ENCODE measurements at places on chromosomes 3 and 15. TPM values are rescaled to one million over a fixed set of nuclear protein-coding genes. Genes with fewer than 3 reads are reported as not detected.

- H3K27me3 ChIP-seq: peaks cover 5% of the 10 kb centered on the region
- no peak overlapping the region for H3K27ac ChIP-seq
- peaks cover 4% of the 10 kb centered on the region for H3K36me3 ChIP-seq
- H3K4me3 ChIP-seq: no peak overlapping the region
Measured at GRCh38 chr15:51758645-51759044, 7.2 kb downstream of the TMOD2 start.

- peaks cover 19% of the 10 kb centered on the region for H3K27me3 ChIP-seq
- H3K4me1 ChIP-seq: no peaks in the 10 kb centered on the region
- no peak overlapping the region for H3K4me3 ChIP-seq
- no peak for DNase-seq
- no peak overlapping the region for H3K27ac ChIP-seq
Measured at GRCh38 chr3:45869638-45870037, 16.7 kb upstream of the CCR9 start.

GRCh38 chr15:100780208-100780800 is 99.3 kb upstream of the ALDH1A3 start:
- peaks cover 2% of the 10 kb centered on the region for H3K36me3 ChIP-seq
- no peak overlapping the region for H3K4me3 ChIP-seq
- no peak overlapping the region for H3K27ac ChIP-seq
- DNase-seq: no peak
- no peaks in the 10 kb centered on the region for H3K27me3 ChIP-seq

- no peak for DNase-seq
- no peaks in the 10 kb centered on the region for H3K27me3 ChIP-seq
- H3K27ac ChIP-seq: no peak overlapping the region
- peaks cover 2% of the 10 kb centered on the region for H3K36me3 ChIP-seq
- no peak overlapping the region for H3K4me3 ChIP-seq
- H3K4me1 ChIP-seq: peaks cover 65% of the 10 kb centered on the region
Measured at GRCh38 chr3:141389703-141390102, 21.4 kb downstream of the ZBTB38 start.

GRCh38 chr3:172814738-172815137 is 64.2 kb downstream of the ECT2 start:
- no peak for DNase-seq
- peaks cover 5% of the 10 kb centered on the region for H3K36me3 ChIP-seq
- no peaks in the 10 kb centered on the region for H3K4me1 ChIP-seq
- no peak overlapping the region for H3K4me3 ChIP-seq
- no peak overlapping the region for H3K27ac ChIP-seq
- H3K27me3 ChIP-seq: no peaks in the 10 kb centered on the region

DNA sequence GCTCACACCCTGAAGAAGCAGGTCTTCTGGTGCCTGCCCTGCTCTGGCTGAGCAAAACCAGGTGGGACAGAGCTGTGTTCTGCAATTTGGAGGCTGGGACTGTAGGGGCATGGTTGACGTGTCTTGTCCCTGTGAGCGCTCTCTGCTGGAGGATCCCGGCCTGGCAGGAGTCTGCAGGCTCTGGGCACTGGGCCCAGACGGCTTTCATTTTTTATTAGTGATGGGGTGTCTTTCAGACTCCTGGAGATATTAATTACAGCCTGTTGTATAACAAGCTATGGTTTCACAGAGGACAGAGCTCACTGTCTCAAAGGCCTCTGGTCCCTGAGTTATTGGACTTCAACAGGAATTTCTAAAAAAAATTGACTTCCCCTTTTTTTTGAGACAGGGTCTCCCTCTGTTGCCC is 29.5 kb upstream of the ZNF710 start:
- peaks cover 3% of the 10 kb centered on the region for H3K27me3 ChIP-seq
- DNase-seq: peak; percentile 65
- H3K4me3 ChIP-seq: no peak overlapping the region
- H3K36me3 ChIP-seq: no peaks in the 10 kb centered on the region

GRCh38 chr15:83565138-83565537 is 88.8 kb upstream of the ADAMTSL3 start:
- DNase-seq: no peak
- H3K27ac ChIP-seq: no peak overlapping the region
- H3K4me3 ChIP-seq: no peak overlapping the region
- H3K27me3 ChIP-seq: peaks cover 13% of the 10 kb centered on the region
- no peaks in the 10 kb centered on the region for H3K4me1 ChIP-seq
- no peaks in the 10 kb centered on the region for H3K36me3 ChIP-seq

- H3K27ac ChIP-seq: no peak overlapping the region
- H3K4me3 ChIP-seq: no peak overlapping the region
- no peaks in the 10 kb centered on the region for H3K36me3 ChIP-seq
Measured at GRCh38 chr3:58246148-58247047, 8.8 kb downstream of the ABHD6 start.

- DNase-seq: no peak
- peak overlapping the region; percentile 13 for H3K27ac ChIP-seq
- H3K4me3 ChIP-seq: no peak overlapping the region
Measured at GRCh38 chr15:74156678-74157411, 16.7 kb upstream of the ISLR start.

- no peak for DNase-seq
- no peak overlapping the region for H3K27ac ChIP-seq
- H3K27me3 ChIP-seq: no peaks in the 10 kb centered on the region
- peaks cover 31% of the 10 kb centered on the region for H3K4me1 ChIP-seq
Measured at GRCh38 chr3:116256843-116257485, 188.3 kb downstream of the LSAMP start.

DNA sequence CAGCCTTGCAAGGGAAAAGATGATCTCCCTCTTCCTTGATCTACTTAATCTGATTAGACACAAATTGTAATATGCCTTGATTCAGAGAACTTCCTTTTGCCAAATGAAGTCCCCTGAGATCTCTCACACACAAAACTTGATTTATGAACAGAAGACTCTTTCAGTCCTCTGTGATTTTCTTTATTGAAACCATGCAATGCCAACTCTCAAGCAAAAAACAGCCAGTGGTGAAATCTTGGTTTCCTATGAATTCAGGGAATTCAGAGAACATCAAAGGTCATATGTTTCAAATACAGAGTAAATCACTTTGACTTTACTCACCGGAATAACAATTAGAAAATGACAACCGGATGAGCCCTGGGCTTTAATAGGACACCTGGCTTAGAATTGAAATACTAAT is 211.7 kb downstream of the ABHD5 start:
- no peak overlapping the region for H3K27ac ChIP-seq
- H3K4me1 ChIP-seq: no peaks in the 10 kb centered on the region
- DNase-seq: no peak
- H3K4me3 ChIP-seq: no peak overlapping the region

- peaks cover 33% of the 10 kb centered on the region for H3K4me1 ChIP-seq
- H3K27ac ChIP-seq: peak overlapping the region; percentile 75
- H3K36me3 ChIP-seq: peaks cover 2% of the 10 kb centered on the region
- no peak overlapping the region for H3K4me3 ChIP-seq
Measured at GRCh38 chr3:150079029-150079739, 108.5 kb upstream of the PFN2 start.

DNA sequence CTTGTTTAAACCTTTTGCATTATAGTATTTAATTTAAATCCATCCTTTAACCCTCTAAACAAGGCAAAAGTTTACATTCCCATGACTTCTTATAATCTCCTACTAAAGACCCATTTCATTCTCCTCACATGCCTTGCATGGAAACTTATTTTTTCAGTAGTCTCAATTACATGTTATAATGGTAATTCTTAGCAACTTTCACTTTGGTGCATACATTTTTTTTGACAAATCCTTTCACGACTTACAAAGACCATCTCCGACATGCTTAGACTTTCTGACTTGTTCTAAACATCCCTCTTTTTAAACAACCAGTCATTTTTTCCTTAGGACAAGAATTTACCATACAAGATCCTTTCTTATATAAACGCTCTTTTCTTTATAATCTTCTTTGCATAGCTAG is 615.4 kb upstream of the GBE1 start:
- peaks cover 17% of the 10 kb centered on the region for H3K36me3 ChIP-seq
- no peak for DNase-seq
- no peaks in the 10 kb centered on the region for H3K4me1 ChIP-seq
- no peak overlapping the region for H3K27ac ChIP-seq

GRCh38 chr15:68618394-68618793 is 39.6 kb downstream of the CORO2B start:
- no peak overlapping the region for H3K4me3 ChIP-seq
- no peaks in the 10 kb centered on the region for H3K27me3 ChIP-seq
- H3K27ac ChIP-seq: no peak overlapping the region
- H3K4me1 ChIP-seq: peaks cover 75% of the 10 kb centered on the region

- H3K4me1 ChIP-seq: no peaks in the 10 kb centered on the region
- H3K27ac ChIP-seq: no peak overlapping the region
- H3K36me3 ChIP-seq: no peaks in the 10 kb centered on the region
- H3K27me3 ChIP-seq: no peaks in the 10 kb centered on the region
Measured at GRCh38 chr3:168865022-168865551, 769.4 kb upstream of the GOLIM4 start.

DNA sequence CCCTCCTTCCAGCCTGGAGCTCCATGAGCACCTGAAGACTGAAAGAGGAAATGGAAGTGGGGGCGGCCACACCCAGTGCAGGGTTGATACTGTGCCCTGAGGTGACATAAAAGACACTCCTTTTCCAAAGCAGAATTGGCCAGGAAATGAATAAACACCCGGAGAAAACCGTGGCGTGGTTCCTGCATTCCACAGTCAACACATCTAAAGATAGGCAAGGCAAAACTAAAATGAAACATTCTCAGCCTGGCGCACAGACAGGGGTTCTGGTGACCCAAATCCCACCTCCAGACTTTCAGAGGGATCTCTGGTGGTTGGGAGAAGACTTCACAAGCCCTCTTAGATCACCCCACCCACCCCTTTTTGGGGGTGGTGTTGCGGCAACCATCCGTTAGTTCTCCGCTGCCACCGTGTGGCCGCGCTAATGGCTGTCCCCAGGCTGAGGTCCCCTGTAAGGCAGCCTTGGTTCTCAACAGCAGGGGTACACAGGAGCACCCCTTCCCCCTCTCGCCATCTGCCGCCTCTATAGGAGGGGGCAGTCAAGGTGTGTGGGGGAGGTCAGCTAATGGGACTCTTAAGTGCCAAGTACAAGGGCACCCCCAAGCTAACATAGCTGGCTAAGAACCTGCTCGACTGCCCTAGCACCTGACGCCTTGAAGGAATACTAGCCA is 2.5 kb upstream of the MST1R start:
- H3K27me3 ChIP-seq: no peaks in the 10 kb centered on the region
- H3K4me3 ChIP-seq: no peak overlapping the region
- no peaks in the 10 kb centered on the region for H3K36me3 ChIP-seq
- peak; percentile 46 for DNase-seq

GRCh38 chr3:156776871-156777270 is 49.3 kb upstream of the LEKR1 start:
- H3K27me3 ChIP-seq: no peaks in the 10 kb centered on the region
- no peak overlapping the region for H3K27ac ChIP-seq
- no peak for DNase-seq
- no peak overlapping the region for H3K4me3 ChIP-seq

DNA sequence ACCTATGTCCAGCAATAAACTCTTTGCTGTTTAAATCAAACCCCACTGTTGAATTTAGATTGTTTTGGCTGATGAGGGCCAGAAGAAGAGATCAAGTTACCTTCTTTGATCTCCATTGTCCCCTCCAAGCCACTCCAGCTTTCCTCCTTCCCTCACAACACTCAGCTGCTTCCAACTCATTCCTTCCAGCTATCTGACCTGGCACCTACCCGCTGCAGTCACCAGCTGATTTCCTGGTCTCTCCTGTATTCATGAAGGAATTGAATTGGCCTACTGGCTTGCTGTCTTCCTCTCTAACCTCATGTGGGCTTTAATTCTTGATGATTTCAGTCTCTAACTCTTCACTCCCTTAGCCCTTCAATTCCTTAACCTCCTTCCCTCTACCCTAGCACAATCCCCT is 40.8 kb upstream of the ABHD17C start:
- H3K4me3 ChIP-seq: no peak overlapping the region
- DNase-seq: no peak
- peaks cover 4% of the 10 kb centered on the region for H3K36me3 ChIP-seq
- H3K4me1 ChIP-seq: no peaks in the 10 kb centered on the region
- H3K27ac ChIP-seq: no peak overlapping the region

DNA sequence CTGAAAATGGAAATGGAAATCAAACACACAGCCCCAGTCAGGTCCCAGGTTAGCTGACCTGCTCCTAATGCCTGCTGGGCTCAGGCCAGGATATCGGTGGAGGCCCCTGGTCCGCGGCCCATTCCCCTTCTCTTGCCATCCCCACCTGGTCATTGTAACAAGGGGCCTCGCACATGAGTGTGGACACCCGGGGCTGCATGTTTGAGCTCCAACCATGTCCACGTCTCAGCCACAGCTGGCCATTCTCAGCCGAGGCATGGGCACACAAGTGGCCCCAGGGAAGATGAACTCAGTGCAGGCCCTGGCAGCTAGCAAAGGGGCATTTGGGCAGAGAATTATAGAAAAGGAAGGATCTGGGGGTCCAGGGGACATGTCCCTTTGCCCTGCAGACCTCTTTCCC is 41.7 kb downstream of the FAM174B start:
- H3K27ac ChIP-seq: no peak overlapping the region
- no peaks in the 10 kb centered on the region for H3K27me3 ChIP-seq
- H3K36me3 ChIP-seq: no peaks in the 10 kb centered on the region
- no peak for DNase-seq

- DNase-seq: no peak
- no peaks in the 10 kb centered on the region for H3K36me3 ChIP-seq
- no peaks in the 10 kb centered on the region for H3K27me3 ChIP-seq
- H3K27ac ChIP-seq: no peak overlapping the region
Measured at GRCh38 chr3:60250810-60251209, 1000.4 kb downstream of the FHIT start.

- H3K27me3 ChIP-seq: no peaks in the 10 kb centered on the region
- no peak for DNase-seq
- H3K4me1 ChIP-seq: peaks cover 21% of the 10 kb centered on the region
- H3K36me3 ChIP-seq: no peaks in the 10 kb centered on the region
- H3K27ac ChIP-seq: no peak overlapping the region
Measured at GRCh38 chr15:40336744-40337122, 4.0 kb downstream of the CCDC9B start.

DNA sequence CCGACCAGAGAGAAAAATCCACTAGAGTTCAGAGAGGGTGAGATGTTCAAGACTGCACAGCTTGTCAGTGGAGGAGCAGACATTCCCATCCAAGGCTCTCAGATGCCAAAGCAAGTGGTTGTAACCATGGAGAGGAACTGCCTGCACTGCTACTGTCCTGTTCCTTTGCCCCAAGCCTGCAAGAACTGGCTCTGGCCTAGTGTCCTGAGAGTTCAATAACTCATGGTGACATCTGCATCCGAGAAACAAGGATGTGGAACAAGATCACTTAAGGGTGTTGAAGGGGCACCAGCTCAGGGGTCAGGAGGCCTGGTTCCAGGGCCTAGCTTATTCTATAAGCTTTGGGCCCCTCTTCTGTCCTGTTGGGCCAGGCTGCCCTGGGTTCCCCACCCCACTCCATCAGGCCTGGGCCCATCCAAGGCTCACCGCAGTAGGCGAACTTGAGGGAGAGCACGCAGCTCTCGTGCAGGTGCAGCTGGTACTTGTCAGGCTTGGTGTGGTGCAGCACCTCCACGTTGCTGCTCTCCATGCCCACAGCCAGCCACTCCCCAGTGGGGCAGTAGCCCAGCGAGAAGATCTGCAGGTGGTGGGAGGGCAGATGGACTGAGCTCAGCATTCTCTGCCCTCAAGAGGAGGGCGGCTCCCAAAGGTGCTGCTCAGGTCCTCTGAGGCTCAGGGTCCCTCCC is 45.6 kb downstream of the TLE3 start:
- H3K36me3 ChIP-seq: peaks cover 12% of the 10 kb centered on the region
- peaks cover 32% of the 10 kb centered on the region for H3K4me1 ChIP-seq
- H3K4me3 ChIP-seq: no peak overlapping the region

The COLQ gene
- total RNA-seq: 2.8 TPM

The GOLGA8Q gene
- not detected for total RNA-seq

The KLHL40 gene
- total RNA-seq: not detected

The MYZAP gene
- 0.28 TPM for total RNA-seq

The ZNF385D gene
- 2.1 TPM for total RNA-seq

The CHMP2B gene
- 19.6 TPM for total RNA-seq

The DLEC1 gene
- total RNA-seq: 1.1 TPM

The MCCC1 gene
- total RNA-seq: 30.6 TPM

The PSTPIP1 gene
- 1.5 TPM for total RNA-seq

The CCR3 gene
- total RNA-seq: not detected

The MASP1 gene
- 1.4 TPM for total RNA-seq

The WWTR1 gene
- 34.5 TPM for total RNA-seq

The IL16 gene
- total RNA-seq: 0.05 TPM
